ENCODE measurements at places on chromosomes 7 and 10. TPM values are rescaled to one million over a fixed set of nuclear protein-coding genes. Genes with fewer than 3 reads are reported as not detected.

The CTAGE4 gene
- 0.36 TPM for total RNA-seq

The MRC1 gene
- total RNA-seq, result 0.36 TPM

The PRSS2 gene
- total RNA-seq, result not detected

DNA sequence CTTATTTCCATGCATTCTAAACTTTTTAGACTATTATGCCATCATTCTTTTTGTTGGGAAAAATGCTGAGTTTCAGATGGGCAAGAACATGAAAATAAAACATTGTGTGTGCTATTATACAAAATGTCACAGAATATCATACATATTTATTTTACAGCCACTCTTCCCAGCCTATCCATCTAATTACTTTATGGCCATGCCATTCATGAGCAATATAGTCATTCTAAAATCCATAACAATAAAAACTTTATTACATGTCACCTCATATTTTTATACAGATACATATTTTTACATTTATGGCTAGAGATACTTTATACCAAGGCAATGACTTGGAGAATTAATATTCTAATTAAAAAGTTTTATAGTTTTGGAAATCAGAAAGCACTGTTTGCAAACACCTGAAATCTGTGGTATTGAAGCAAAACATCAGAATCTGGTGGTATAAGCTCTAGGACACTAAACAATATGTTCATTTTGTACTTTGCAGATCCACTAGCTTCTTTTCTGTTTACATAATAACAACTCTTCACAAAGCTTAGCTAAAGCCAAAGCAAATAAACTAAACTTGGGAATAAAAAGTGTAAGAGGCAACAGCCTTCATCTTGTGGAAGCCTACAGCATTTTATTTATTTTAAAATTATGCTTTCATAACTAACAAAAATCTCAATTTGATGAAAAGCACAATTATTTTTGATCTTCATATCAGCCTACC, 210.1 kb downstream of the RNLS start:
- H3K27me3 ChIP-seq, result no peaks in the 10 kb centered on the region
- no peaks in the 10 kb centered on the region for H3K36me3 ChIP-seq
- no peak overlapping the region for H3K27ac ChIP-seq

GRCh38 chr7:107499731-107500130, 29.9 kb downstream of the GPR22 start:
- no peaks in the 10 kb centered on the region for H3K4me1 ChIP-seq
- no peaks in the 10 kb centered on the region for H3K36me3 ChIP-seq
- no peaks in the 10 kb centered on the region for H3K27me3 ChIP-seq
- peak; percentile 55 for DNase-seq
- H3K27ac ChIP-seq, result no peak overlapping the region

The PRLHR gene
- total RNA-seq, result not detected

The ABCB1 gene
- total RNA-seq, result not detected

GRCh38 chr10:1036341-1036791, 10.7 kb upstream of the IDI2 start:
- no peak for DNase-seq
- no peaks in the 10 kb centered on the region for H3K27me3 ChIP-seq
- no peak overlapping the region for H3K4me3 ChIP-seq
- H3K27ac ChIP-seq, result peak overlapping the region; percentile 36
- H3K36me3 ChIP-seq, result peaks cover 17% of the 10 kb centered on the region
- H3K4me1 ChIP-seq, result no peaks in the 10 kb centered on the region

Data from osteoblast (primary cell).